ENCODE measurements at places on chromosomes 11 and 22.

DNA sequence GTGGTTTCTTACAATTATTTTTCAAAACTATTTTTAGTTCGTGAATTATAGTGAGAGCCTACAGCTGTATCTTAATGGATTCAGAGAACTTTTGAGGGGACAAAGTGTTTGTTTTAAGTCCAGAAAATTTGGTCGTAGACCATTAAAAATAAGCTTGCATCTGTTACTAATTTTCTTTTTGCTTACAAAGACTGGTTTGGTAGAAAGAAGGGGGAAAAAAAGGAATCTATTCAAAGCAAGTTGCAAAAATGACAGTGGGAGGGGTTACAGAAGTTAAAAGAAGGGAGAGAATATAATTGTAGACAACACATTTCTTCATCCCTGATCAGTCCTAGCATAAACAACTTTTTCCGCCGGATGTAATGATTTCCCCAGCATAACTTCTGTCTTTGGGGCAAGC, 72.1 kb downstream of the AMOTL1 start:
- DNase-seq: no peak

- no peak for DNase-seq
Measured at GRCh38 chr11:106249617-106250239, 172.3 kb downstream of the AASDHPPT start.

DNA sequence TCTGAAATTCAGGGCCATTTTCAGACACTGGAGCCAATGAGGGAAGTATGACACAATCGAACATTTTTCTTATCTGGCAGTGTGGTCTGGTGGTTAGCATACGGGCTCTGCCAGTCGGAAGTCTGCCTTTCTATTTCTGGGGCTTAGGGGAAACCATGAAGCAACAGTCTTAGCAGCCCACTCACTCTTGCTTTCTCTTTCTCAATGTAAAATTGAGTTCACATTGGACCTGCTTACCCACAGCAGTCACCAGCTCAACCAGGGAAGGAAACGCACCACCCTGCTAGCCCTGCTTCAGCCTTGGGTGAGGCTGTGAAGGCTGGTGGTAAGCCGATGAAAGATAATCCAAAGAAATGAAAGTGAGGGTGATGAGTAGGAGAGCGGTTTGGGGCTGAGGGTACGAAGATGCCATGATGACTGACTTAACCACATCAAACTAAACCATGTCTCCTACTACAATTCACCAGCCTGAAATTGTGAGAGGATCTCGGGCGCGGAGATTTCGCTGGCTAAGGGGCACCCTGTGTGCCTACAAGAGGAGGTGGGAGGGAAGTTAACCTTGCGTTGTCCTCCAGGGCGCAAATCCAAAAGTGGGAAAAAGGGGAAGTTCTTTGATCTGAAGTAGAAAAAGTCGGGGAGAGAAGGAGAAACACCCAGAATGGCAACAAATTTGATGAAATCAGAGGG, 2.0 kb upstream of the LMO2 start:
- no peak for DNase-seq

DNA sequence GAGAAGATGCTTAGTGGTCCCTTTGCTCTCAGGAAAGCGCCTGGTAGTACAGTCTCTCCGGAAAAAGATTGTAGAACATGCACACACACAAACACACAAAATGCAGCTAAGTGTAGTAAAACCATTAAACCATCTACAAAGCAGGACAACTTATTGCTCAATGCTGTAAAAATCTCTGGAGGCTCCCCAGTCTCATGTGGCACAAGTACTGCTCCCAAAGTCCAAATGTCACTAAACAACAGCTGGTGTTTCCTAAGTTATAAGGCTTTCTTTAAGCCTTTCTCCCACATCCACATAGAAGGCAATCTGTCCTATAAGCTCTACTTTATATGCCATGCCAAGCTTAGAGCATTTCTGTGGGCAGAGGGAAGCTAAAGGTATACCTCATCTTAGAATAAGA, 32.9 kb downstream of the CDON start:
- DNase-seq: no peak

GRCh38 chr11:101390539-101390938, 193.3 kb downstream of the TRPC6 start:
- DNase-seq: no peak

DNA sequence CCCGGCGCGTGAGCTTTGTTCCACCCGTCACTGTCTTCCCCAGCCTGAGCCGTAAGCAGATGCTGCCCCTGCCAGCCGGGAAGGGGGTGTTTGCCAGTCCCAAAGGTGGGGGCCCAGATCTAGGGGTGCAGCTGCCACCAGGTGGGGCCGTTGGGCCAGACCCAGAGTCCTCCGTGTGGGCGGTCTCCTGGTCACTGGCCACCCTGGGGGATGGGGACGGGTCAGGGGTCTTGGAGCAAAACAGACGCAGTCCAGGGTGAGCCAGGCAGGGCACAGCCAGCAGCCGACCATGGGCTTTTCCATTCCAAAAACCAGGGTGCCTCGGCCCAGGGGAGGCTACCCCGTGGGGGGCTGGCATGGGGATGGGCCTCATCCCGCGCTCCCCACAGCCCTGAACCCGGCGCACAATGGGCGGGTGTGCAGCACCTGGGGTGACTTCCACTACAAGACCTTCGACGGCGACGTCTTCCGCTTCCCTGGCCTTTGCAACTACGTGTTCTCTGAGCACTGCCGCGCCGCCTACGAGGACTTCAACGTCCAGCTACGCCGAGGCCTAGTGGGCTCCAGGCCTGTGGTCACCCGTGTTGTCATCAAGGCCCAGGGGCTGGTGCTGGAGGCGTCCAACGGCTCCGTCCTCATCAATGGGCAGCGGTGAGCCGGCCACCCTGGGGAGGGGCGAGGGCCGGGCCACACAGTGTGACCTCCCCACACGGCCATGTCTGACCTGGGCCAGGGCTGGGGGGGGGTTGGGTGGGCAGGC, 3.5 kb downstream of the MUC5B start:
- DNase-seq: no peak

GRCh38 chr11:115077740-115078139, 399.4 kb downstream of the NXPE2 start:
- DNase-seq: no peak

- DNase-seq: peak; percentile 72
Measured at GRCh38 chr22:25475257-25476022, 89.0 kb upstream of the GRK3 start.

DNA sequence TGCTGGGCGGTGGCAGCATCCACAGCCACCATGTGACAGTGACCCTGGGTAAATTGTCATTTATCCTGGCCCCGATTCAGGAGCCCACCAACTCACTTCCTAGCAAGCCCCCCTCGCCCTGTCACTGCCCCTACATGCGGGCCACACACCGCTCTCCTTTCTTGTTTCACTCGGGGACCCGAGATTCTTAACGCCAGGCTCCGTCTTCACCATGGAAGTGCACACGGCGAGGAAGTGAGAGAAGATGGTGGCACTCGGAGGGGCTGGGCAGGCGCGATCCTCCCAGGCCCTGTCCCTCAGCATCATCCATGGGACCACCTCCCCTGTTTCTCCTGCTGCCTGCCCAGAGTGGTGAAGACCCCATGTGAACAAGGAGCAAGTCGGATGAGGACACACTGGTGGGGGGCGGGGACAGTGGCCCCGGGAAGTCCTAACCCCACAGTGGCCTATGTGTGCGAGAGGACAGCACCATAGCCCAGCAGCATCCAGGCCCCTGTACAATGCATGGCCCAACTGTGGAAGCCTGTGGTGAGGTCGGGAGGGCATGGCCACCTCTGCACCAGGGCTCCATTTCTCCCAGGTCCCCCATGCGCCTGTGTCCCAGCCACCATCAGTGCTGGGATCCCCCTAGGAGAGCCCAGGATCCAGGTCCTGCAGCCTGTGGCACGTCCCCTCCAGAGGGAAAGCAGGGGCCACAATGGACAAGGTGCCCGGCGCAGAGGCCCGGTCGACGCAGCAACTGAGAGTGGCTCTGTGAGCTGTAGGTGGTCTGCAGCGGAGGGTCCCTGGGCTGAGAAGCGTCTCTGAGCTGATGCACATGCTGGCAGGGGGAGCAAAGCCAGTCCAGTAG, 262.8 kb downstream of the BRD1 start:
- no peak for DNase-seq

DNA sequence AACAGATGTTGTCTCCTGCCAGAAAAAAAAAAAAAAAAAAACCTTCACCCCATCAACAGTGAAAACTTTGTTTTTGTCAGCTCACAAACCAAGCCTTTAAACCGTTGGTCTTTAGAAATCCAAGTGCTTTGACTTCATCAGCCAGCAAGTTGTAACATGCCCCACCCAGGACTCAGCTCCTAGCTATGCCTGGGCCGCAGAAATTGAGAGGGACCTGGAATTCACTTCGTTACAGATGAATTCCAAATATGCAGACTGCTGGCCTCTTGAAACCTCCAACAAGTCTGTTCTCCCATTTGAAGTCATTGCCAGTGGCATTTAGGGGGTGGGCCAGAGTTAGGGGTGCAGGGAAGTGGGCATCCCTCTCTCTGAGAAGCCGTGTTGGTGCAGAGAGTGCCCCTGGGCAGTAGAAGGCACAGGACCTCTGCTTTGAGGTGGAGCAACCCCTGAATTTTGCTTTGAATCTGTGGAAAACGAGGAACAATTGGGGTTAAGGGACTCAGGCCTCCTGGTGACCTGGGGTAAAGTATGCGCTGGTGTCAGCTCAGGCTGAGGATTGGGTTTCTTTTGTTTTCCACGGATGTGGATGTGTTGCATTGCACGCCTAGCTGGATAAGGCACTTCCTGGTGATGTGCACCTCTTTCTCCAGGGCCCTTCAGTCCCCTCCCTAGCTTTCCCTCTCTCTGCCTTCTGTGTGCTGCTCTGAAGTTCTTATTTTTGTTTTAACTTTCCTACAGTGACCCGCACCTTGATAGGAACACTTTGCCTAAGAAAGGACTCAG, 109.5 kb downstream of the DBX1 start:
- DNase-seq: no peak

DNA sequence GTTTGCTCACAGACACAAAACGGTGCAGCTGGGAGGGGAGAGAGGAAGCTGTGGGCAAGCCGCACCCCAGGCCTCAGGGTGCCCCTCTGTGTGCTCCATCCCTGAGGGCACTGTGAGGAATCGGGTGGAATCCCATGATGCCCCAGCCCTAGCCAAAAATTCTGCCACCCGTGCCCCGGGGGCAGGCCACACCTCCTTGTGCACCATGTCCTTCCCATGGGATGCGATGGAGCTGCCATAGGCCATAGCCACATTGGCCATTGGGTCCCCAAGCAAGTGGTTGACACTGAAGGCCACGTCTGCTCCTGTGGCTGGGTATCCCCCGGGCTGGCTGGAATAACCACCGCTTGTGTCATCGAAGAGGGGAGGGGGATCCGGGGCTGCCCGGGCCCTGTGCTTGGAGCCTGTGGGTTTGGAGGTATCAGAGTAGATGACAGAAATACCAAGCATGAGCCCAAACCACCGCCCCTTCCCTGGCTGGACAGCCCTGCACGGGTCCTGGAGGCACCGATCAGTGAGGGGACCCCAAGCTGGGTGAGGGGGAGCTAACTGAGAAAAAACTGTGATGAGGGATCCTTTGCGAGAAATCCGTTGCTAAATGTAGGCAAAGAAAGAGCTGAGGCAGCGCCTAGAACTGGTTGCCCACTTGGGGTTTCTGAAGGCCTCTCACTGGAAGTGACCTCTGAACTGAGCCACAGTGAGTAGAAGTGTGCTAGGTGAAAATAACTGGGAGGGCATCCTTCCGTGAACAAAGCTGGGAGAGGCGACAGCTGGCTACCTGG, 863 bp downstream of the YIF1A start:
- DNase-seq: no peak

- no peak for DNase-seq
Measured at GRCh38 chr11:5705688-5706087, 16.1 kb downstream of the TRIM22 start.

DNA sequence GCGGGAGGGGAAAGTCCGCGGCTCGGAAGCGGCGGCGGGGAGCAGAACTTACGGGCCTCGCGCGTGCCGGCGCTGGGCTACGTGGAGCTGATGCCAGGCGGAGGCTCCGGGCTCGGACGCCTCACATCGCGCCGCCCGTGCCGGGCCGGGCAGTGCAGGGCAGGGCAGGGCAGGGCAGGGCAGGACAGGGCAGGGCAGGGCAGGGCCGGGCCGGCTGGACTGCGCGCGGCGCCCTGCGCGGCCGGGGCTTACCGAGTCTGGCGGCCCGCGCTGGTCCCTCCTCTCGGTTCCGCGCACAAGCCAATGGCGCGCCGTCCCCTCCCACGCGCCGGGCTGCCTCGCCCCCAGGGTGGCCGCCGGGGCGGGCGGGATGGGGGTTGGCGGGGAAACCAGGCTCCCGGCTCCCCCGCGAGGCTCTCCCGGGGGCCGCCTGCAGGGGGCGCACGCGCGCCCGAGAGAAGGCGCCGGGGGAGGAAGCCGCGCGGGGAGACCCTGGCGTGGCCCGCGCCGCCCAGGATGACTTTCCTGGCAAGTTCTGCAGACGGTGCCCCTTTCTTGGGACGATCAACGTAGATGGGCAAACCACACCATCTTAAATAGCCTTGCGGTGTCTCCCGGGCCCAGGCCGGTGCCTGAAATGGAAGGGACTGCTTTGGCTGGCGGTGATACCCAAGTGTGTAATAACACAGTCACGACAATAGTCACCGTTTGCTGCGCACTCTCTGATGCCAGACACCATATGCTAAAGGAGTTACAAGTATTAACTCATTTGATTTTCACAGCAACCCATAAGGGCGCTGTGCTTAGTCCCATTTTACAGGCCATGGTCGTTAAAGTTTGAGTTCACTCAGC, at the start of gene TP53I11:
TSS of gene TP53I11 (minus strand) at position 259 of the 852 bp plus-strand sequence. CDS start 12,548 bp downstream, outside the sequence.
- peak; percentile 59 for DNase-seq

DNA sequence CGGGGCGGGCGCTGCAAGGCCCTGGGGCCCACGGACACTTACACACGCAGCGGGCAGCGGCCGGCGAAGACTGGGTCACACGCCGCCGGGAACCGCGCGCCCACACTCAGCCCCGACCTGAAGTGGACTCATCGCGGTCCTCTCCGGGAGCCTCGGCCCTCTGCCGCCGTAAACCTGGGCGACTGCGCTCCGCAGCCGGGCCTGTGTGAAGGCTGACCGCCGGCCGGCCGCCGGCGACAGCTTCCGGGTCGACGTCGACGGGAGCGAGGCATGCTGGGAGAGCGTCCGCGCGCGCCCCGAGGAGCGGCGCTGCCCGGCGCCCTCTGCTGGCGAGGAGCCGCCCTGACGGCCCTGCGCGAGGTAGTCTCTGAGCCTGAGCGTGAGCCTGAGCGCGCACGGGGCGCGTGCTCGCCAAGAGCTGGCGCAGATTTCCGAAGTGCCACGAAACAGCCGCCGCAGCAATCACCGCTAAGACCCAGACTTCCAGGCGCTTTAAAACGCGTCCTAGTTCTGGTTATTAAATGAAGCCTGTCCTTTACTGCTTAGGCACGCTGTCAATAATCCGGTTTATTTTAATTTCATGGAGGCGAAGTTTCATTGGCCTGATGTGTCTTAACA, at the start of gene SNX19:
TSS of gene SNX19 (minus strand) at position 242 of the 618 bp plus-strand sequence. CDS start 540 bp downstream, outside the sequence.
- peak; percentile 92 for DNase-seq

- no peak for DNase-seq
Measured at GRCh38 chr11:19929655-19930054, 217.0 kb downstream of the NAV2 start.

GRCh38 chr22:43237280-43237679, 50.3 kb upstream of the TTLL12 start:
- DNase-seq: no peak

- DNase-seq: no peak
Measured at GRCh38 chr11:2509481-2510001, 64.7 kb downstream of the KCNQ1 start.

- DNase-seq: no peak
Measured at GRCh38 chr11:12808519-12808918, 134.3 kb downstream of the TEAD1 start.

Data from NCI-H1105 (cell line).